ENCODE measurements at places on chromosomes 5 and 9.

- DNase-seq = no peak
These were observed 35.2 kb downstream of the SETX start for GRCh38 chr9:132319421-132320110.

DNA sequence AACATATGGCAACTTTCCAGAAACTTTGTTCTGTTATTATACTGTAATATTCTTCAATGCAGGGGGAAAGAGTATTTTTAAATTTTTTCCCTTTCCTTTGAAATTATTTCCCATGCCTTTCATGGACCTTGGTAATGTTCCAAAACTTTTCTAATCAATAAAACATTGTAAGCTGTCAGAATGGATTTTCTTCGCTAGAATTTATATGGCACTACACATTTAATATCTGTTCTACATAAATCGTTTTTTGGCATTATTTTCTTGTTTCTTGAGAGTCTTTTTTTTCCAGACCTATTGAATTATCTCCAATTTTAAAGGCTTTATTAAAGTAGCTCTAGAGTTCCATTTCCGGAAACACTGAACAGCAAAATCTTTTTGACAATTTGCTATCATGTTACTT lies 249.0 kb downstream of the TMEM167A start:
- no peak for DNase-seq

- DNase-seq = no peak
These were observed 5.0 kb upstream of the POLR1E start for GRCh38 chr9:37480759-37481158.

GRCh38 chr5:88732181-88732633 lies 150.8 kb downstream of the MEF2C start:
- DNase-seq = no peak

GRCh38 chr9:1726993-1727759 lies 288.0 kb upstream of the SMARCA2 start:
- DNase-seq = no peak

GRCh38 chr9:4281676-4282075 lies 18.2 kb downstream of the GLIS3 start:
- no peak for DNase-seq

DNA sequence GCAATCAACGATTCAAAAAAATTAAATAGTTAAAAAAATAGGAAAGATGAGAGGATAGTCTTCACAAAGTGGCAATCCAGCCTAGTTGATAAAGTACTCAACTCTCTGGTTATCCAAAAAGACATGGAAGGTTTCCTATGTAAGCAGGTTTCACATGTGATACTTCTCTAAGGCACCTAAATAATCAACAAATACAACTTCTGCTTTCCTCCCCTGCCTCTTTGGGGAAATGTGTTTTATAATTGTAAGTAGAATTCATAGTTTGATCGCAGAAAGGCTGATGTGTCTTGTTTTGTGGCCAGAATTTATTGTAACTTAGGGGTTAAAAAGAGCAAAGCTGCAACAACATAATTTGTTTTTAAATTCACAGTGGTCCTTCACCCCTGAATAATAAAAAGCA lies 855.5 kb upstream of the DMAC1 start:
- no peak for DNase-seq

- no peak for DNase-seq
These were observed 303 bp downstream of the LIFR start for GRCh38 chr5:38556088-38556598.

DNA sequence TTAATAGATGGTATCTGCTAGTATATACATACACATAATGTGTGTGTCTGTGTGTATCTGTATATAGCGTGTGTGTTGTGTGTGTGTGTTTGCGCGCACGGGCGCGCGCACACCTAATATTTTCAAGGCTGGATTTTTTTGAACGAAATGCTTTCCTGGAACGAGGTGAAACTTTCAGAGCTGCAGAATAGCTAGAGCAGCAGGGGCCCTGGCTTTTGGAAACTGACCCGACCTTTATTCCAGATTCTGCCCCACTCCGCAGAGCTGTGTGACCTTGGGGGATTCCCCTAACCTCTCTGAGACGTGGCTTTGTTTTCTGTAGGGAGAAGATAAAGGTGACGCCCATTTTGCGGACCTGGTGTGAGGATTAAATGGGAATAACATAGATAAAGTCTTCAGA lies 757 bp downstream of the FXN start:
- DNase-seq = peak; percentile 27

- no peak for DNase-seq
These were observed 43.3 kb upstream of the BARHL1 start for GRCh38 chr9:132539096-132539495.

- no peak for DNase-seq
These were observed 221.3 kb upstream of the DAPK1 start for GRCh38 chr9:87276327-87276841.

DNA sequence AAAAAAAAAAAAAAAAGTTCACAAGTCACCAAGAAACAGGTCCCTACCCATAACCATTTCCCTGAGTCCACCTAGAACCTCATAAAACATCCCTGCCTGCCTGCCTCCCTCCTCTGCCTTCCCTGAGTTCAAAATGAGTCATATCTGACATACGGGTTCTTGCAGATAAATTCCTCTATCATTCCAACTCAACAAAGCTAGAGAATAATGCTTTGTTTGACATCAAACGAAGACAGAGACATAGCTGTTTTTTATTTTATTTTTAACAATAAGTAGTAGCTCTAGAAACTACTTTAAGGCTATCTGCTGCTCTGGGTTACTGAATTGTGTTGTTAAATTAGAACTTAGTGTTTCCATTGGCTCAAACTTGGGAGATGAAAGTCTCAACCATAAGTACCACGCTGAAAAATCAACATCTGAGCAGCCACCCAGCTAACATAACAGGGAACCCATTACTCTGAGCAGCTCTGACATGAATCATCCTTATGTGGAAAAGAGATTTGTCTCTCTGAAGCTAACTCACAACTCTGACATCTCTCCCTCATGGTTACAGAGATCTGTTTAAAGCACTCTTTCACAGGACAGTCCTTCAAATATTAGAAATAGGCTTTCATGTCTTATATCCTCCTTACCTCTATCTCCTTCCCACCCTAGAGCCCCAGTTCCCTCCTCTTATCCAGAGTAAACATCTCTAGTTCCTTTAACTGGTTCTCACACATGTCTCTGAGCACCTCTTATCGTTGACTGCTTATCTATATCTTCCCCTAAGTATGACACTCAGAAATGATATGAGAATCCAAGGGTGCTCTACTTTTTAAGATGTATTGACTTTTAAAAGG lies 12.1 kb downstream of the TMEM245 start:
- peak; percentile 56 for DNase-seq

- peak; percentile 83 for DNase-seq
These were observed 21.3 kb upstream of the GBGT1 start for GRCh38 chr9:133184971-133185370.

GRCh38 chr5:168916266-168916665 lies 337.1 kb upstream of the PANK3 start:
- DNase-seq = no peak

GRCh38 chr9:93132287-93132927 lies 1.6 kb downstream of the NINJ1 start:
- DNase-seq = peak; percentile 42

GRCh38 chr5:9619331-9620092 lies 10.6 kb downstream of the TAS2R1 start:
- no peak for DNase-seq

DNA sequence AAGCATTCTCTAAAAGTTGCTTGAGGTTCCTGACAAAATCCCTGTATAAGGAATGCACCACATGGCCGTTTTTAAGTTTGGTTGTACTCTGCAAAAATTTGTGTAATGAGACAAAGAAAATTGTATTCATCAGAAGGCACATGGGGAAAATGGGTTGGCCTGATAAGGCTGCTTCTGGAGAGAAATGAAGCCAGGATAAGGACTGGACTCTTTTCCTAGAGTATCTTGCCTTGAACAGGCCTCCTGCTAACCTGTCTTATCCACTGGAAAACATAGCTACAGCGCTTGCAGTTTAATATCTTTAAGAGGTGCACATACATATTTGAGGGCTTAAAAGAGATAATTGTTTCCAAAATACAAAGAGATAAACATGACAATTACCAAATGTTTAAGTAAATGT lies 41.4 kb upstream of the IFNK start:
- peak; percentile 24 for DNase-seq
